Effector CD4-positive, alpha-beta T cell (primary cell): ENCODE measurements at places on chromosomes 6 and 20.

DNA sequence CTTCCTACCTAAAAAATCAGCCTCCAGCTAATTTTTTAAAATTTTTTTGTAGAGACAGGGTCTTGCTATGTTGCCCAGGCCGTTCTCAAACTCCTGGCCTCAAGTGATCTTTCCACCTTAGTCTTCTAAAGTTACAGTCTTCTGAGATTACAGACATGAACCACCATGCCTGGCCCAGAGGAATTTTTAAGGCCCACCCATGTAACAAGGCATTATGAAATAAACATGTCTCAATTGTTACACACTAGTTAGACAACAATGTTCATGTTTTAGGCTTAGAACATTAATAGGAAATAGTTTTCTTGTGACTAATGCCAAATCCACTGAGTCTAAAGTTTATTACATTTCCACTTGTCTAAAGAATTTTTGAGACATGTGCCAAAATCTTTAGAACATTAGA, 221.2 kb downstream of the LAMA2 start:
- DNase-seq, result no peak

DNA sequence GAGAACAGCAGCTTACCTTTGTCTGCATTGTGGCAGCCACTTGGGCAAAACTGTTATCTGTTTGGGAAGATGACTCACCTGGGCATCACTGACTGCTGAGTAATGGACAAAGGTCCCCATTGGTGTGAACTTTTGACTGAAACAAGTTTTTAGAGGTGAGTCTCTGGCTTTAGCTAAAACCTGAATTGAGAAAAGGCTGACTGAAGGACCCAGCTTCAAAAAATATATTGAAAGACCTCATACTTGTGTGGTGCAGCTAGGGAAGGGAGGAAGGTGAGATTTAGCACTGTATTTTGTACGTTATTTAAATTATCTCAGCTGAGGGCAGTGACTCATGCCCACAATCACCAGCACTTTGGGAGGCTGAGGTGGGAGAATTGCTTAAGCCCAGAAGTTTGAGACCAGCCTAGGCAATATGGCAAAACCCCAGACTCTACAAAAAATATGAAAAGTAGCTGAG, 4.5 kb upstream of the CITED2 start:
- DNase-seq, result no peak

DNA sequence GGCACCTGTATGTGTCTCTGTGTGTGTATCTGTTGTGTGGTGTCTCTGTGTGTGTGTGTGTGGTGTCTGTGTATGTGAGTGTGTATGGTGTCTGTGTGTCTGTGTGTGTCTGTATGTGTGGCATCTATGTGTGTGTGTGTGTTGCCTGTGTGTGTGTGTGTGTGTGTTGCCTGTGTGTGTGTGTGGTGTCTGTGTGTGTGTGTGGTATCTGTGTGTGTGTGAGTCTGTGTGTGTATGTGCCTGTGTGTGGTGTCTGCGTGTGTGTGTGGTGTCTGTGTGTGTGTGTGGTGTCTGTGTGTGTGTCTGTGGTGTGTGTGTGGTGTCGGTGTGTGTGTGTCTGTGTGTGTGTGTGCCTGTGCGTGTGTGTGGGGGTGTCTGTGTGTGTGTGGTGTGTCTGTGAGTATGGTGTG, 31.7 kb upstream of the VEGFA start:
- no peak for DNase-seq

DNA sequence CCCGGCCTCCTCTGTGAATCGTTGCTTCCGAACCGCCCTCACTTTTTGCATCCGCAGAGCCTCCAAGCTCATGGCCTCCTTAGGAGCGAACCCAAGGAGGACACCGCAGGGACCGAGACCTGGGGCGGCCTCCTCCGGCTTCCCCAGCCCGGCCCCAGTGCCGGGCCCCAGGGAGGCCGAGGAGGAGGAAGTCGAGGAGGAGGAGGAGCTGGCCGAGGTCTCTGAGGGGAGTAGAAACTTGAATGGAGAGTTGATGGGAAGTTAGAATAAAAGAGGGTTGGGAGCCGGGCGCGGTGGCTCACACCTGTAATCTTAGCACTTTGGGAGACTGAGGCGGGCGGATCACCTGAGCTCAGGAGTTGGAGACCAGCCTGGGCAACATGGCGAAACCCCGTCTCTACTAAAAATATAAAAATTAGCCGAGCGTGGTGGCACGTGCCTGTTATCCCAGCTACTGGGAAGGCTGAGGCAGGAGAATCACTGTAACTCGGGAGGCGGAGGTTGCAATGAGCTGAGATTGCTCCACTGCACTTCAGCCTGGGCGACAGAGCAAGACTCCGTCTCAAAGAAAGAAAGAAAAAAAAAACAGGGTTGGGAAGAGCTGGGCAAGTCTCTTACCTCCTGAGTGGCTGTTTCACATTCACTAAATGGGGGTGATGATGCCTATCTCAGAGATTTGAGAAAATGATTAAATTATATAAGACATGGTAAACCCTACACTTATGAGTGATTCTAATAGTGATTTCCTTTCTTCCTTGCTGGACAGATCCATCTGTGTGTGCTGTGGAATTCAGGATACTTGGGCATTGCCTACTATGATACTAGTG, 805 bp downstream of the MSH5 start:
- DNase-seq, result no peak

GRCh38 chr6:139531148-139532115, 157.0 kb upstream of the CITED2 start:
- DNase-seq, result peak; percentile 34

- no peak for DNase-seq
Measured at GRCh38 chr6:38997128-38997761, 51.3 kb upstream of the GLP1R start.

- no peak for DNase-seq
Measured at GRCh38 chr6:124659427-124659826, 302.8 kb upstream of the RNF217 start.

- no peak for DNase-seq
Measured at GRCh38 chr20:11876555-11876954, 41.1 kb upstream of the BTBD3 start.
